CD4-positive, alpha-beta T cell treated with Interleukin-1 beta for 1 hour (primary cell): ENCODE measurements at places on chromosomes 11 and 22.
A peak's percentile ranks its signal among the peaks of the same experiment; 100 is the strongest.

DNA sequence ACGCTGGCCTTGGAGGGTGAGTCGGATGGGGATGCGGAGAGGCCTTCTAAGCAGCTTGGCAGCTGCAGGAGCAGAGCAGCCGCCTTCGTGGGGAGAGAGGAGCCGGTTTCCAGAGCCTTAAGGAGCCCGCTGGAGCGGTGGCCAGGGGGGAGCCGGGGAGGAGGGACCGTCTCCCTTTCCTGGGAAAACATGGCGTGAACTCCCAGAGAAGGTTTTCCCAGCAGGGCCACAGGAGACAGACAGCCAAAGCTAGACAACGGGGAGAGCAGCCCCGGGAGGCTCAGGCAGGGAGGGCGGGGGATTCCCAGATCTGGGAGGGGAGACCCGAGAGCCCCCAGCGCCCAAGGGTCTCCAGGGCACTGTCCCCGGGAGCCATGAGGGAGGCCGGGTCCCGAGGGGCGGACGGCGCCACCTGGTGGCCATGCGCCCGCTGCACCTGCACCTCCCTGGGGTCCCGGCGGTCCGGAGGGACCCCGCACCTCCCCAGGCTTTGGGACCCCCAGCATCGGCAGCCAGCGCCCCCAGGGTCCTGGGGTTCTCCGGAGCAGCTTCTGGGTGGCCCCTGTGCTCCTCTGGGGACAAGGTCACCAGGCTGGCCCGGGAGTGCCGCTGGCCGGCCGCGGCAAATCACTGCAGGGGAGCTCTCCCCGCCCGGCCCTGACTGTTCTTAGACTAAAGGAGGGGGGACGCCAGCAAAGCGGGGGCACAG lies 2.4 kb upstream of the SYT8 start:
- DNase-seq: peak; percentile 60

- DNase-seq: no peak
These were observed 24.1 kb downstream of the ADAMTS15 start for GRCh38 chr11:130472434-130472961.

DNA sequence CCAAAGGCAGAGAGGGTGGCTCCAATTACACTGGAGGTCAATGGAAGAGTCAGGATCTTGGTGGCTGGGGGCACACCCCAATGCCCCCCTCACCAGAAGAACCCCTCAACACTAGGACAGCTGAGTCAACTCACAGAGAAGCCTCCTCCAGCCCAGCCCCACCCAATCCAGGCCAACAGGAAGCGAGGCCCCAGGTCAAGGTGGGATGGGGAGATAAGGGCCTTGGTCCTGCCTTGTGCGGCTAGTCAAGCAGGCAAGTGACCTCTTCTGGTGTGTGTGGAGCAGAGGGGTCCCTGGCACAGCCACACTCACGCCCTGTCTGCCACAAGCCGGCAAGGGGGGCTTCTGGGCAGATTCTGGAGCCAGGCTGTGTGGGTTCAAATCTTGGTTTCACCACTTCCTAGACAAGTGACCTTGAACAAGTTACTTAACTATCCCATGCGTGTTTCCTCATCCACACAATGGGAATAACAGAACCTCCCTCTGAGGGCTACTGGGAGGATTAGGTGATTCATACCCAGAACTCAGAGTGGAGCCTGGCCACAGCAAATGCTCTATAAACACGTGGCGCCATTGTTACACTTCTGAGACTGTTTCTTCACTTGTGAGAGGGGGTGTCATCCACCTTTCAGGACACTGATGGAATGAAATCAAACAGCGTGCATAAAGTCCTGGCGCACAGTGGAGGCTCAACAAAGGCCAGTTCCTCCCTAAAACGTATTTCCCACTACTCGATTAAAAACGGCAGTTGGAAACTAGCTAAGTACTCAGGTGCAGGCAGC lies 3.2 kb downstream of the TTLL12 start:
- DNase-seq: no peak

- no peak for DNase-seq
These were observed 504.6 kb downstream of the BRD1 start for GRCh38 chr22:49322861-49323622.

DNA sequence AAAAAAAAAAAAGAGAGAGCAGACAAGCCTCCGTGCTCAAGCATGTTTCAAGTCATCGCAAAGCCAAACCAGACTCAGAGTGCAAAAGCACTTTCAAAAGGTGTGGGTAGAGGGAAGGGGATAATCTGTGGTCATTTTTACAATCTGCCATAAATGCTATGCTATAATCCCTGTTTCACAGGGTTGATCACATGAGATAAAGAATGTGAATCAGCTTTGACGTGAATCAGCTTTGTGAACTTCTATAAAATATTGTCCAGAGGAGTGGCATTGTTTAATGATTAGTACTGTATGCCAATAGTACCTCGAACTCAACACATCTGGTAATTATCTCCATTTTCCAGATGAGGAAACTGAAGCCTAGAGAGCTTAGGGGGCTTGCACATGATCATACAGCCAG lies 20.0 kb upstream of the POLD3 start:
- DNase-seq: no peak

- no peak for DNase-seq
These were observed 537.9 kb upstream of the CADM1 start for GRCh38 chr11:116042146-116042545.

DNA sequence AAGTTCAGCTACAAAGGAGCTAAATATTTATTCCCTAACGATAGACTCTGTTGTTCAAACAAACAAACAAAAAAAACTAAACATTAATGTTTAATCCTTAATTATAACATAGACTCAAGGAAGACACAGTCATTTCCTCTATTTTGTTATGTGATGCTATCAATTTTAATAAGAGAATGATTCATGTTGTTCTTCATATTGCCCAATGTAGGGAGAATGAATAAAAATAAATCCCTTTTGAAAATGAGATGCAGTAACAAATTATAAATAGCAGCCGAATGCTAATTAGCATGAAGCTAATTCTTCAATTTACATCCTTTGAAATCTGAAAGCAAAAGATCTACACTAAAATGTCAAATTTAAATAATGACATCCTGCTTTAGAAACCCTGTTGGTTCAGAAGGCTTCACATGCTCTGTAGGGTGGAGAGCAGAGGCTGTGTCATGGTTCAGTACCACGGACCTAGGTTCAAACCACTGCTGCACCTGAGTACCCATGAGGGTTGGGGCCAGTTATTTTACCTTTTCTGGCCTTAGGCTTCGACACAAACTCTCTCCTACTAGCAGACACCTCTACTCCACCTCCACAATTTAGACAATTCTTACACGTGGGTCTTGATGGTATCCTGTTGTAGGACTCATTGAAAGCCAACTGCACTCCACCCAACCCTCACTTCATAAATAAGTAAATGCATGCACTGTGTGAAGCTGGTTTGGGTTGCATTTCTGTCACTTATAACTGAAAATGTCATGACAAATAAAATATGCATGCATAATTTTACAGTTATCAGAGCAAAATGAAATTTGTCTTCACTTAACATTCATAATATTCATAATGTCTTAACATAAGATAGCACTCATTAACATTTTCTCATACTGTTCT lies 89.0 kb downstream of the RRAS2 start:
- no peak for DNase-seq

GRCh38 chr11:65212226-65212801 lies 30.6 kb downstream of the CAPN1 start:
- DNase-seq: no peak

DNA sequence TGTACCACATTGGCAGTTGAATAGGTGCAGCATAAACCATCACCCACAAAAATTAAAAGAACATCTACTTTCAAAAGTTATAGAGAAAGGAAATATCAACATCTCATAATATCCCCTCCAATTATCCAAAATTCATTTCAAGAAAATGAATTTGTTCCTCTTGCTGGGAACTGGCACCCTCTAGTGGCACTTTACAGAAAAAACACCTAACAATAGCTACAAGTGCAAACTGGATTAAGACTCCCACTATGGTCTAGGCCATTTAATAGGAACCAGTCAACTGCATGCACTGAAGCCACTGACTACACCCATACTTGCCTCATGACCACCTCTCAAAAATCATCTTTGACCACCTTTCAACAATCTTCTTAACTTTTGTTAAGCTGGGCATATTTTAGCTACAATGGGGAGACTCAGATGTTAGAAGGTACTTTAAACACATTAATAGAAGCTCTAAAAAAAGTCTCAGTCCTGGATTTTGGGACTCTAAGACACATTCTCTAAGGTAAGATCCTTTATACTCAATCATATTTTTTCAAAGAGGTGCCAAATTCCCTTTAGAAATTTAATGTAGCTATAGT lies 17.3 kb downstream of the TRAF6 start:
- DNase-seq: peak; percentile 10

GRCh38 chr11:130773244-130773820 lies 142.9 kb downstream of the SNX19 start:
- DNase-seq: no peak

DNA sequence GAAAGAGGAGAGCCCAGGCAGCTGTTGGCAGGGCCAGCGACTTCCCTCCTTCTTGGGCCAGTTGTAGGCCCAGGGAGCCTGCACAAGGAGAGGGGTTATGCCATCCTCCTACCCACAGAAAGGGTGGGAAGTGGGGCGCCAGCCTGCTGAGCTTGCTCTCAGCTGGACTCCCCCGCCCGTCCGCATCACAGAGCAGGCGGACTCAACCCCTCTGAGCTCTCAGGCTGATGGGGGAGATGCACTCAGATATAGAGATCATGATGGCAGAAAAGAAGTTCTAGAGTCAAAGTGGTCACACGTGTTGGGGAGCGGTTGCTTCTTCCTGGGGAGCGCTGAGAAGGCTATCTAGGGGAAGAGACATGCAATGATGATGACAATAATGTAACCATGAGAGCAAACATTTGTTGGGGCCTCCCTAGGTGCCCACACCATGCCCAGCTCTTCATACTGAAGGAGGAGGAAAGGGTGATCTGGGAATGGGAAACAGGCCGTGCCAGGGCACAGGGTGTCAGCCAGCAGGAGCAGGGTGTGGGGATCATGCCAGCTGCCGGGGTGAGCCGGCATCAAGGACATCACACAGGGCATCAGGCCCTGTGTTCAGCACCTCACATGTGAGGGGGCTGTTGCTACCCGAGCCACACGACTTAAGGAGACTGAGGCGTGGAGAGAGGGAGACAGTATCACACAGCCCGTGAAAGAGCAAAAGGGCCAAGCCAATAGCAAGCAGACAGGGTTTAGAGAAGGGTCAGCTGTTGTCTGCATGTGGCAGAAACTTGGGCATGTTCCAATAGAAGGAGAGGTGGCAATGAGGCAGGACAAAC lies 7.7 kb downstream of the SLC35E4 start:
- no peak for DNase-seq

DNA sequence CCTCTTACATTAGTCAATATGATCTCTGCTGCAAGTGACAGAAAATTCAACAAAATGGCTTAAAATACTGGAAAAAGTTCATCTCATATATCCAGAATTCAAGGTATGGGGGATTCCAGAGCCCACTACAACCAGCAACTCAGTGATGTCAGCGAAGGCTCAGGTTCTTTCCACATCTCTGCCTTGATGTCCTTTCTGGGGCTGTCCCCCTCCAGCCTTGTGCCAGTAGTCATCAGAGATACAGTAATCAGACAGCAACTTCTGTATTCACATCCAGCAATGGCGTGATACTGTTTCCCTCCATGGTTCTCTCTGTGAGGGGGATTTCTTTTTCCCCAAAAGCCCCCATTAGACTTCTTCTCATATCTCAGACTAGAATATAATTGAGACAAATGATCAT lies 103.4 kb upstream of the USP47 start:
- DNase-seq: no peak

GRCh38 chr11:61754534-61755482 lies 2.4 kb downstream of the MYRF start:
- DNase-seq: no peak

DNA sequence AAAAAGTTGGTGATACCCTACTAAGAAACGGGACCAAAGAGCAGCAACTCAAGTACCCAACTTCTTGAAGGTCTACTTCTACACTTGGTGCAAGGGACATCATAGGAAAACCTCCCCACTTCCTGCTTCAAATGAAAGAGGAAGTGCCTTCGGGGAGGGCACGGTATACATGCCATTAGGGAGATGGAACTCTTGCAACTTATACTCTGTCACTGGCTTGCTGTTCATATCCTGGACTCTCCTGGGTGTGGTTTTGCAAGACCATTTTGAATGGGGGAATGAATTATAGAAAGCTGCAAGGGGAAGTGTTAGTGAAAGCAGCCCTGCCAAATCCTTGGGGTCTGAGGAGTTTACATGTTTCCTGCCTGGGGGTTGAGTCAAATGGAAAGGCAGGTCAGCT lies 41.9 kb downstream of the CSNK2A3 start:
- DNase-seq: no peak

- DNase-seq: no peak
These were observed 33.7 kb downstream of the CYB5R2 start for GRCh38 chr11:7639643-7640025.

DNA sequence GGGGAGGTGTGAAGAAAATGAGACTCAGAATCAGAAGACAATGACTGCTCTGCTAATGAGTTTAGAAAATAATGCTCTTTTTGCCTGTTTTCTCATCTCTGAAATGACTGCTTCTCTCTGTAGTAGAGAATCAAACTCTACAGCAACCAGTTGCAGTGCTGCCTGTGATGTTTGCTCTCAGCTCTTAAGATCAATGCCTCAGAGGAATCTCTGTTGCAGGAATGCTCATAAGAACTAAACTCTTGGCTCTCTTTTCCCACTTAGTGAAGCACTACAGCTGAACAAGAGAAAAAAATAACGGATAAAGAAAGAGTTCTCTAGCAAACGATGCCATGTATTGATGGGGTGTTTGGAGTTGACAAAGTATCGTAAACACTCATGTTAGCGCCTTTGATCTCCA lies 203.5 kb upstream of the SYN3 start:
- DNase-seq: no peak

DNA sequence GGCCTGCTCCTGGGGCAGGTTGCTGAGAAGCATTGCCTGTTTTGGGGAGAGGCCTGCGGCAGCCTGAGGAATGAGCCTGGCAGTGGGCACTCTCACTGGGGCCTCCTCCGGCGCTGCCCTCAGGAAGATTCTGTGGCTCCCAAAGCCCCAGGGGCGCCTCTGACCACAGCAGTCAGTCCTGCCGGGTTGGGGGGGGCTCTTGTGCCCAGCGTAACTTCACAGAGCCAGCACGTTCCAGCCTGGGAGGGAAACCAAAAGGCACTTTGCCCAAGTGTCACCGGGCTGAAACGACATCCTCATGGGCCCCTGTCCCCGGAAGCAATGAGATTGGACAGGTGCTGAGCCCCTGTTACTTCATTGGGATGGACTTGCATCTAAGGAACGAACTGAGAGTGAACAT lies 4.3 kb upstream of the LRP5 start:
- no peak for DNase-seq

- DNase-seq: no peak
These were observed 218.4 kb upstream of the ZBED5 start for GRCh38 chr11:11076276-11076675.

DNA sequence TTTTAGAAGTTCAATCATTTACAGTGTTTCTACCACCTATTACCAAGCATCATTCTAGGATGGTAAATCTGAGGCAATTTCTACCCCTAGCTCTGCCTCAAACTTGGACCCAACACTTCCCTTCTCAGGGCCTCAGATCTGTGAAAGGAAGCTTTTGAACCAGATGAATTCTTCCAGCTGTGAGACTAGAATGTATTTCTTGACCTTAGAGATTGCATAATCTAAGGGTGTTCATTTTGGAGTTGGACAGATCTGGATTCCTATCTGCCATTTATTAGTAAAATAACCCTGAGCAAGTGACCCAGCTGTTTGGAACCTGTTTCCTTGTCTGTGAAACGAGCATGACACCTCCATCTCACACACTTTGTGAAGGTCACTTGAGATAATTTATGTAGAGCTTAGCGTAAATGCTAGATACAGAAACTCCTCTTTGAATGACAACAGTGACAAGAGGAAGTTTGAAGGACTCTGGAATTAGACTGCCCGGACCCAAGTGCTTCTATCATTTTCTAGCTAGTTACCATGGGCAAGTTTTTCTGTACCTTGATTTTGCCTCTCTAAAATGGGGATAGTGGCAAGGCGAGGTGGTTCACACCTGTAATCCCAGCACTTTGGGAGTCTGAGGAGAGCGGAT lies 3.8 kb upstream of the INTS5 start:
- no peak for DNase-seq
